SIG-M5 (cell line): ENCODE measurements at places on chromosomes 3 and 15.
A peak's percentile ranks its signal among the peaks of the same experiment; 100 is the strongest.

DNA sequence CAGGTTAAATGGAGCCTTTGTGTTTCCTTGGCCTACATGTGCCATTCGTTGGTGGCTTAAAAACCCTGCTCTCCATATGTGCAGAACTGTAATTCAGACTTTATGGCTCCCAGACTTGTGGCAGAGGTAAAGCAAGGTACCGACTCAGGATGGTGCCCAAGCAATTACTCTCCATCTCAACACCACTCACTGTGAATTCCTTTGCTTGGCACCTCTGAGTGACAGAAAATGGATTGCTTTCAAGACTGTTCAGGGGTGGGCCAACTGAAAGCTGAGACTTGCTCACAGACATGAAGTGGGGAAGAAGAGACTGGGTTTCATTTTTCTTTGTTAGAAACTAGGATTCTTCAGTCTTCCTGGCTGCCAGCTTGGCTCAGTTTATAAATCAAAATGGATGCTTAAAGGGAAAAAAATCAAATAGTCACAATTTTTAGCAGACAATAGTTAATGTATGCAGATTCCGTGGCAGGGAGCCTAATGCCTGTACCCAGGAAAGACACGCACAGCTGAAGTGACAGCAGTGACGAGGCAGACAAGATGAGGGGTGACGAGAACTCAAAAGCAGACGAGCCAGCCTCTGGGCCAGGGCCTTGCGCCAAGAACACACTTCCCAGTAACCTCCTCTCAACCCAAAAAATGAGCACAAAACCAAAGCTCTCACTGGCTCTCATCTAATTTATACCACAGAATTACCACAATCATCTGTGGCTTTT, 207.9 kb upstream of the SLC2A2 start:
- DNase-seq: no peak

- DNase-seq: no peak
Measured at GRCh38 chr3:133093366-133093765, 55.2 kb downstream of the TMEM108 start.

- no peak for DNase-seq
Measured at GRCh38 chr3:55860049-55860721, 373.1 kb upstream of the WNT5A start.

DNA sequence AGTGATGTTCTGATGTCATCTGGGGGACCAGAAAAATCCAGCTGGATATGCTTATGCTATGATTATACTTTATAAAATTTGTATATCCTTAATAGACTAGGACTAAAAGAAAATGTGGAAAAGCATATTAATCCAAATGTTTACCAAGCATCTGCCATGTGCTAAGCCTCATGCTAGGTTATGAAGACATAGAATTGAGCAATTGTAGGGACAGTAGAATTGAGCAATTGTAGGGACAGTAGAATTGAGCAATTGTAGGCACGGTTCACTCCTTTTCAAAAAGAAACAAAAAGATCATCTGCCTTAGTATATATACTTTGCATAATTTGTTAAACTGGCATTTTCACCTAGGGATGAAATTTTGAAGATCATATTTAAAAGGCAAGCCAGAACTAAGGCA, 18.3 kb downstream of the ABHD5 start:
- peak; percentile 42 for DNase-seq

DNA sequence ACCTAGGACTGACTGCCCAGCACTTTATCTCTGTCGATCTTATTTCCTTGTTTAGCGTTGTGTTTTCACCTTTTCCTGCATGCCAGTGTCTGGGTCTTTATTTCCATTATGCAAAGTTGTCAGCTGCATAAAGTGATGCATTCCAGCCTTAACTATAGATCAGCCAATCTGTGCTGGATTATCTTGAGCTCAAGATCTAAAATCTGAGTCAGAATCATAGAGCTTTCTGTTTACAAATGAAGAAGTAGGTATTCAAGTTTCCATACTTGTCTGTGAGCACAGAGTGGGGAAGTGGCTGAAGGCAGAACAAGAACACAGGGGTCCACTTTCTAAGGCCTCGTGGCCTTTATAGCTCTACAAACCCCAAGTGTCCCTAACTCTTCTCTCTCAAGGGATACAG, 82.4 kb upstream of the PLCL2 start:
- peak; percentile 30 for DNase-seq

DNA sequence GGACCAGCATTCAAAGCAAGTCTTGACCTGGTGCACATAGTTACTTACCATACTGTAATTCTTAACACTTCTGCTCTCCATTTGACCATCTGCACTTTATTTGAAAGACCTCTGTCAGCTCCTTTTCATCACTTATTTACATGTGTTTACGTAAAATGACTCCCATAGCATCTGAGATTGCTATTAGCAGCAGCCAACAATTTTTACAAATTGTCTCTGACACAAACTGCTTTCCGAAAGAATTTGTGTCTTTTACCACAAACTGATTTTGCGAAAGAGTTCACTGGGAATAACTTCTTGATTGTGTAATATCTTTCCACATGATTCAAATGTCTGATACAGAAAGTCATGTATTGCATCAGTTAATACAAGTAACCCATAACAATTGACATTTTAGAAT, 144.1 kb upstream of the PEX5L start:
- DNase-seq: no peak

- no peak for DNase-seq
Measured at GRCh38 chr3:125156456-125156855, 56.1 kb downstream of the SLC12A8 start.

GRCh38 chr3:108352176-108352575, 55.8 kb downstream of the HHLA2 start:
- no peak for DNase-seq

DNA sequence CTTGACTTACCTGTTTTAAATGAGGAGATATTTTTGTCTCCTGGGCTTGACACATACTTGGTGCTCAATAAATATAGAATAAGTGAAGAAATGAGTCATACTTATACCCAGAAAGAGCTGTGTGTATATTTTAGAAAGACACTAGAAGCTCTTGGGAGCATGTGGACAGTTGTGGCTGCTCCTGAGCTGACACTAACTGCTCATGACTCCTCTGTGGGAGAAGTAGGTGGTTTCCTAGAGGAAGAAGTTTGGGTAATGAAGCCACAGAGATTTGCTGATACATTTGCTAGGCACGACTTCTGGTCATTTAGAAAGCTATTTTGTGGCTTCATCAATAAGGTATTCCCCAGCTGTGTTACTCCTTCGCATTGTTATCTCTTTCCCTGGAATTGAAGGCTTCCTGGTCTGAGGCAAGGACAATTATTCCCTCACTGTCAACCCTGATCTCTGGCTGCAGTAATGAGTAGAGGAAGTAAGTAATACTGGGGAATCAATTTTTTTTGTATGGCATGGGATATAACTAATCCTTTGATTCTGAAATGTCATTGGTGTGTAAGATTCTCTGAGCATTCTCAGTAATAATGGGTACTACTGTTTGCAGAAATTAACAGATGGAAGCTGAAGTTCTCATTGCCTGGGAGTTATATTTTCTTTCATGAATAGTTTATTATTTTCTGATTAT, 79.6 kb upstream of the DCBLD2 start:
- no peak for DNase-seq

DNA sequence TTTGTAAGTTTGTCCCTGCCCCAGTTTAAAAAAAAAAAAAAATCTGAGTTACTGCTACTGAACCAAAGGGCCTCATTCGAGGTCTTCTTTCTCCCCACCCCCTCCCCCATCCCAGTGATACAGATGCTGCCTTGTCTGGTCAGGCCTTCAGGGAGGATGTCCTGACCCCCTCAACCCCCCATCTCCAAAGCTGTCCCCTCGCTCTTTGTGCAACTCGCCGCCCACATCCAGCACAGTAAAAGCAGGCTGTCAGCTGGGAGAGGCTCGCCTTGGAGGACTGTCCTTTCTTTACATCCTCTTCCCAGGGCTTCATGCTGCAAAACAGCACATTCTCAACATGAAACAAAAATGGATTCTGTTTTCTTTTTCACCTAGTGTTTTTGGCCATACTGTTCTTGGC, 133.4 kb downstream of the VGLL4 start:
- no peak for DNase-seq

- no peak for DNase-seq
Measured at GRCh38 chr15:64044300-64045100, 1.8 kb downstream of the DAPK2 start.

DNA sequence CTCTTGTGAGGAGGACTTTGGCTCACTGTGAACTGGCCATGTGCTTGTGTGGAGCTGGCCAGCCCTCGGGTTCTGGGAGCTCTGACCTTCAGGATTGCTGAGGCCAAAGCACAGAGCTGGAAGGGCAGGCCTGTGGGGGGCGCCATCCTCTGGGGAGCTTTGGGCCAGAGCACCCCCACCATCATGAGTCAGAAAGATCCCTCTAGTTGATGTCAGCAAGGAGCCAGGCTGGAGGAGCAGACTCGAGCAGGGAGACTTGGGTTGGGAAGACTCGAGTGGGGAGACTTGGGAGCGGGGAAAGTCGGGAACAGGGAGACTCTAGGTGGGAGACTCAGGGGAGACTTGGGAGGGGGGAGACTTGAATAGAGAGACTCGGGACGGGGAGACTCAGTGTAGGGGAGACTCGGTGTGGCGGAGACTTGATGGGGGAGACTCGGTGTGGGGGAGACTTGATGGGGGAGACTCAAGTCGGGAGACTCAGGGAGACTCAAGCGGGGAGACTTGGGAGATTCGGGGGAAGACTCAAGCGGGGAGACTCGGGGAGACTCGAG, 37.7 kb upstream of the PLXNA1 start:
- no peak for DNase-seq

- DNase-seq: no peak
Measured at GRCh38 chr3:128804811-128805155, 74.6 kb upstream of the ACAD9 start.

DNA sequence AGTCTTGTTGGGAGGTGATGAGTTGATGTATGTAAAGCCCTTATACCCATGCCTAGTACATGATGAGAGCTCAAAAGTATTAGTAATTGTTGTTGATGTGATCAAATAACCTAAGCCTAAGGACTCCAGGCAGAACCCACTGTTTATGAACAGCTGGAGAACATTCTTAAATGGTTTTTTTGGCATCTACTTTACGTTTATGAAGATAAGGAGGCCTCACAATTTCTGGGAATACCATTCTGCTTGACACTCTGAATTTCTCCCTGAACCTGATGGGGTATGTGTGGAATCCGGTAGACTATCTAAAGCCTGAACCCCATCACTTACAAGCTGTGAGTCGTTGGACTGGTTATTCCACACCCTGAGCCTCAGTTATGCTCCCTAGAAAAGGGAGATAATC, 244.6 kb upstream of the WNT5A start:
- no peak for DNase-seq

- no peak for DNase-seq
Measured at GRCh38 chr3:24435584-24435983, 59.1 kb downstream of the THRB start.

- no peak for DNase-seq
Measured at GRCh38 chr15:80288131-80288530, 36.1 kb upstream of the CTXND1 start.

GRCh38 chr3:16102905-16103364, 71.5 kb upstream of the GALNT15 start:
- no peak for DNase-seq

GRCh38 chr15:78873793-78874765, 1.4 kb downstream of the MORF4L1 start:
- DNase-seq: no peak

DNA sequence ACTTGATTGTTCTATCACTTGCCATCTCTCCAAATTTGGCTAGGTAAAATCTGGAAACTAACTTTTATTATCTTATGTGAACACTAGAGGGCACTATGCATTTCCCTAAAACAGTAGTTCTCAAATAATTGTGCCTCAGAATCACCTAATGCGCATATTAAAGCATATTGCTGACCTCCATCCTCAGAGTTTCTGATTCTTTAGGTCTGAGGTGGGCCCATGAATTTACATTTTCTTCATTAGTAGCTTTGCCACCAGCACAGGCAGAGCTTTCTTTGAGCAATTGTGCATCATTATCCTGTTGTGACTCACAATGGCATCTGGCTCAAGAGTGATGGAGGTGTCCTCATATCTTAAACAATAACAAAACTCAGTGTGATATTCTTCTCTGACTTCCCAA, 17.5 kb upstream of the BCHE start:
- DNase-seq: no peak

GRCh38 chr15:42057799-42058646, 36.3 kb downstream of the PLA2G4D start:
- DNase-seq: no peak

- DNase-seq: no peak
Measured at GRCh38 chr3:194344012-194344411, 7.1 kb downstream of the CPN2 start.

DNA sequence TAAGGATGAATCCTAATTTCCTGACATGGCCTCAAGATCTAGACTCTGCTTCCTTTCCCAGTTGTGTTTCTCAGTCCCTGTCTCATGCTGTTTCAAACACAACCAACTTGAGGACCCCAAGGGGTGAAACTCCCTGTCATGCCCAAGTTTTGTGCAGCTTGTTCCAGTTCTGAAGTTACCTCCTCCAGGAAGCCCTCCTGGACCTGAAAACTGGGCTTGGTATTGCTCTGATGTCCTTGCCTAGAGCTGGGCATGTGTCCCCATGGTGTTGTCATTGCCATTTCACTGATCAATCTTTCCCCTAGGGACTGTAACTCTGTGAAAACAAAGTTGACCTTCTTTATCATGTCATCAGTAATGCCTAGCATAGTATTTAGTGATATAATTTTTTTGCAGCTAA, 6.1 kb upstream of the LMOD3 start:
- no peak for DNase-seq

DNA sequence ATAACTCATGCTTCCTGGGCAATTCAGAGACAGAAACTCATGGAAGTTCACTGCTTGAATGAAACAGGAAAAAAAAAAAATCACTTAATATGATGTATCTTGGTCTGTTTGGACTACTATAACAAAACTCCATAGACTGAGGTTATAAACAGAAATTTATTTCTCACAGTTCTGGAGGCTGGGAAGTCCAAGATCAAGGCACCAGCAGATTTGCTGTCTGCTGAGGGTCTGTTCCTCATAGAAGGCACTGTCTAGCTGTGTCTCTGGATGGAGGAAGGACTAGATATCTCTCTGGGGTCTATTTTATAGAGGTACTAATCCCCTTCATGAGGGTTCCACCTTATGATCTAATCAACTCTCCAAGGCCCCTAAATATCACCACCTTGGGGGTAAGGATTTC, 119.3 kb downstream of the IGF2BP2 start:
- DNase-seq: no peak

DNA sequence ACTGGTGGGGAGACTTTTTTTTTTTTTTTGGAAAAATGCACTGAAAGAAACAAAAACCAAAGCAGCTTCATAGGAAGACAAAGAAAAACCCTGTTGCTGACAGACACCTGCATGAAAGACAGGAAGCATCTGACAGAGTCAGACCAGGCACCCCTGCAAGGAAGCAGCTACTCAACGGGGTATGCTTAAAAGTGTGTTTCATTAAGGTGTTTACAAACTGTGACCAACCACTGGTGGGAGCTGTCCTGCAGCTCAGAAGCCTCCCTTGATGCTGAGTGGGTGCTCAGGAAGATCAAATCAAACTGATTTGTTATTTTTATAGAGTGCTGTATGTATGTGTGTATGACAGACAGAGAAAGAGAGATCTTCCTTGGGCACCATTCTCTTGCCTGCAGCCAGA, 34.7 kb upstream of the AGBL1 start:
- no peak for DNase-seq

GRCh38 chr15:62241135-62241770, 76.2 kb upstream of the C2CD4B start:
- no peak for DNase-seq
